ENCODE measurements at places on chromosomes 13 and 19.

DNA sequence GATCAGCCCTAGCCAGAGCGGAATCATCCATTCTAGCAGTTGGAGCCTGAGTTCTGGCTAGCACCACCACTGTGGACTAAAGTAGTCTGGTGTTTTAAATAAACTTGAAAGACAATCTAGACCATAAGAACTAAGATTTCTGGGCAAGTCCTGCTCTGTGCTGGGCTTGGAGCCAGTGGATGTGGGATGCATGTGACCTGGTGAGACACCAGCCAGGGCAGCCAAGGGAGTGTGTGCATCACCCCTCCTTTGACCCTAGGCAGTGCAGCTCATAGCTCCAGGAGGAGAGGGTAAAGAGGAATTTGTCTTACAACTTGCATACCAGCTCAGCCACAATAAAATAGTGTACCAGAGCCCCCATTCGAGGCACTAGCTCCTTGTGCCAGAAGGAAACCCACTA is 21.0 kb downstream of the ITGBL1 start:
- no peak for DNase-seq

- no peak for DNase-seq
Observed at GRCh38 chr13:73482556-73482955, 423.8 kb downstream of the KLF5 start.

- DNase-seq = no peak
Observed at GRCh38 chr19:14699641-14700040, 9.8 kb downstream of the ZNF333 start.

GRCh38 chr19:54674021-54674617 is 11.3 kb downstream of the LILRB4 start:
- no peak for DNase-seq

DNA sequence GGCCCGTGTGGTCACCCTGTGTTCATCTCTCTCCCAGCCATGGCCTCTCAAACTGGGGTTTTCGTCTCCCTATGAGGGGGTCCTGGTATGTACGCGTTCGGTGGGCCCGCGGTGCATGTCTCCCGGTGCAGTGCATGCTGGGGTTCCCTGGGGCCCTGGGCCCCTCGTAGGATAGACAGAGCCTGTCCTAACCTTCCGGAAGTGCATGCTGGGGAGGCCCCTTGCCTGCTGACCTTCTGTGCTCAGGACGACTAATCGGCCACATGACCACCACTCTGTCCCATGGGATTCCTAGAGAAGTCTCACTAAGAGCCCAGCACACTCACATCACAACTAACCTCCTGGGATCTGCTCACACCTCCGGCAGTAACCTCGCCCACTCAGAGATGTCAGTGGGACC is 4.9 kb upstream of the USE1 start:
- DNase-seq = no peak

DNA sequence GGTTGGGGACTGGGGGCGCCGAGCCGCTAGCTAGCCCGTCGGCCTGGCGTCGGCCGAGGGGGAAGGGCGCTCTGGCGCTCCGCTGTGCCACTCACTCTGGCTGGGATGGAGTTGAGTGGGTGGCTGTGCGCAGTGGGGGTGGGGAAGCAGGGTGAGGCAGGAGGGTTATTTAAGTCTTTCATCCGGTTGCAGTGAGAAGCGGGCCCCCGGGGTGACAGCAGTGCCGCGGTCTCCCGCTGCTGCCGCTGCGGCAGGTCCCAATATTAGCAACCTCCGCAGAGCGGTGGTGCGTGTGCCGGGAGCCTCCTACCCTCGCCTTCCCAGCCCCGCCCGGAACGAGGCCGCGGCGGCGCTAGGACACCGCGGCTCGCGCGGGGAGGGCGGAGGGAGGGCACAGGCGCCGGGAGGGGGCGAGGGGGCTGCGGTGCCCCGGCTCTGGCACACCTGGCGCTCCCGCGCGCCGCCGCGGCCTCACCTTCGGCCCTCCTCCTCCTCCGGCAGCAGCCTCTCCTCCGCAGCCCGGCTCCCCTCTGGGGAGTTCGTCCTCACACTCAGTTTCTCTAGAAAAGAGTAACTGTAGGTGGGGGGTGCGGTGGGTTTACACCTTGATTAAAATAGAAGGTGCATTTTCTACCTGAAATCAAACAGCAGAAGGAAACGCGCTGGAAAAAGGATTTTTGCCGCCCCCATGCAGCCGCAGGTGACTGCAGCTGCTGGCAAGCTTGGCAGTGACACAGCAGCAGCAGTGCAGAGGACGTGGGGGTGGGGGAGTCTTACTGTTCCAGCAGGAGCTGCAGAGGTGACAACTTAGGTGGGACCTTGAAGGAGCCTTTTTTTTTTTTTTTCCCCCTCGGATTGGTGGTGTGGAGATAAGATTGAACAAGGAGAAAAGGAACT is 4.5 kb downstream of the FGF9 start:
- DNase-seq = peak; percentile 56

- no peak for DNase-seq
Observed at GRCh38 chr13:79776531-79777295, 295.8 kb downstream of the NDFIP2 start.

DNA sequence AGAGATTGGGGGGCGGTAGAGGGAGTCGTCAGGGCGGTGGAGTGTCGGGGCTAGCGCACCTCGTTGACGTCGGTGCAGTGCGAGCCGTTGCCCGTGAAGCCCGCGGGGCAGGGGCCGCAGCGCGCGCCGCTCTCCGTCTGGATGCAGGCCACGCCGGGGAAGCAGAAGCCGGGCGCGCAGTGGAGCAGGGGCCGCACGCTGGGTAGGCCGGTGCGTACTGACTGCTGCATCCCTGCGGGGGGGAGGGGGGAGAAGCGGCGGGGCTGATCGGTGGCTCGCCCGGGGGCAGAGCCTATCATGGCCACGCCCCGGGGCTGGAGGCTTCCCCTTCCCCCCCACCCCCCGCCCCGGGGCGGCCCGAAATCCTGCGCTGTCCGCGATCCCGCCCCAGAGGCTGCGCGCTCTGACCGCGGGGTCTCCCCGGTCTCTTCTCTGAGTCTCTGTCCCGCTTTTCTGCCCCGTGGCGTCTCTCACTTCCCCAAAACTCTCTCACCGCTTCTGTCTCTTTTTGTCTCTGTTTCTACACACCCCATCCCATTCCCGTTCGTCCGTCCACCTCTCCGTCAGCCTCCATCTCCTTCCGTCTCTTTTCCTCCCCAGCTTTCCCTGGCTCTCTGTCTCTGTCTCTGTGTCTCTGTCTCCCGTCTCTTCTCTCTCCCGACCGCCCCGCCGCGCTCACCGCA is 1.1 kb downstream of the COMP start:
- no peak for DNase-seq
